Fibroblast of pulmonary artery (primary cell): ENCODE measurements at places on chromosomes 4 and X.
A peak's percentile ranks its signal among the peaks of the same experiment; 100 is the strongest.

GRCh38 chr4:142402156-142402555 is 443.9 kb downstream of the INPP4B start:
- DNase-seq = no peak

- peak; percentile 73 for DNase-seq
Observed at GRCh38 chr4:37561803-37562207, 124.4 kb downstream of the RELL1 start.

DNA sequence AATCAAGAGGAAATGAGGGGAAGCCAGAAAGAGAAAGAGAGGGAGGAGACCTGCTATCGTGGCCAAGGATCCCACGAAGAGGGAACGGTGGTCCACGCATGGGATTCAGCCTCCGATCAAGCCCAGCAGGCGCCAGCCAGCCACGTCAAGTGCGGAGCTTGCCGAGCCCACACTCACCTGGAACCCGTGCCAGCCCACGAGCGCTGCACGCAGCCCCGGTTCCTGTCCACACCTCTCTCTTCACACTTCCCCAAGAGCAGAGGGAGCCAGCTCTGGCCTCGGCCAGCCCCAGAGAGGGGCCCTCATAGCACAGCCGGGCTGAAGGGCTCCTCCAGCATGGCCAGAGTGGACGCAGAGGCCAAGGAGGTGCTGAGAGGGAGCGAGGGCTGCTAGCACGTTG is 795.1 kb upstream of the GRIA3 start:
- no peak for DNase-seq

DNA sequence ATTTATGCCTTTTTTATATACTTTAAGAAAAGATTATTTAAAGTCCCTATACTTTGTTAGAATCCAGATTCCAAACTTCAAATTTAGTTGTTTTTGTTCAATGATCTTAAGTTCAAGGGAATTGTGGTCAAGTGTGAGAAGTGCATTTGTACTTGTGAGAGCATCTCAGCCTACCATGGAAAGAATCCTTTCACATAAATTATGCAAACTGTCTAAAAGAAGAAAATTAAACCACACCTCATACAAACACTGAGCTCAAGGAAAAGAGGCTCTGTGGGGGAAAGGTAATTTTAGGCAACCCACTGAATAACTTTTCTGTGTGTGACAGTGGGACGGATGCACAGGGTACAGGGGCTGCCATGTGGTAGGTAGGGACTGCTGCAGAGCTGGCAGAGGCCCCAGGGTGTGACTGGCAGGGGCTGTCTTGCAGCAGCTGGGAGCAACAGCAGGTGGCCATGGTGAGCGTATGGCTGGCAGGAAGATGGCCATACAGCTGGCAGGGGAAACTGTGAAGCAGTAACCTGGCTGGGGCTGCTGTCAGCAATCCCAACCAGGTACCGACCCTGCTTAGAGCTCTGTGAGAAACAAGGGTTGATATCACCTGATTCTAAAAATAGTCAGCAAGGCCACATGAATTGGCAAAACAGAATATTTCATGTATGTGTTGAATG is 130.6 kb downstream of the UGT8 start:
- no peak for DNase-seq

DNA sequence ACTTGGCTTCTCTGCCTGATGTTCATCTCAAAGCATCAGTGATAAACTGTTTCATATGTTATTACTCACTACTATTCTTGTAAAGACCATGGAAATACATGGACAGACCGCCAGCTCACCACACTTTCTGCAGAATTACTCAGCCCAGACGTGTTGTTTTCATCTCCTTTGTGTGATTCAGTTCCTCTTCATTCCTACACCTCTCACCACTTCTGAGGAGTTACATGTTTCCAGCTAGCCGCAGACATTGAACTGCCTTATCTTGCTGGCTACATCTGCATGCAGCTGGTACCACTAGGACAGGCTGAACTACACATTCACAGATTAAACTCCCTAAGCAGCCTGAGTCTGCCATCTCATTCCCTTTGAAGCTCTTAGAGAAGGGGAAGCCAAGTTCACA is 443.2 kb upstream of the FGF16 start:
- DNase-seq = no peak

- no peak for DNase-seq
Observed at GRCh38 chrX:110046971-110047370, 44.1 kb downstream of the TMEM164 start.

DNA sequence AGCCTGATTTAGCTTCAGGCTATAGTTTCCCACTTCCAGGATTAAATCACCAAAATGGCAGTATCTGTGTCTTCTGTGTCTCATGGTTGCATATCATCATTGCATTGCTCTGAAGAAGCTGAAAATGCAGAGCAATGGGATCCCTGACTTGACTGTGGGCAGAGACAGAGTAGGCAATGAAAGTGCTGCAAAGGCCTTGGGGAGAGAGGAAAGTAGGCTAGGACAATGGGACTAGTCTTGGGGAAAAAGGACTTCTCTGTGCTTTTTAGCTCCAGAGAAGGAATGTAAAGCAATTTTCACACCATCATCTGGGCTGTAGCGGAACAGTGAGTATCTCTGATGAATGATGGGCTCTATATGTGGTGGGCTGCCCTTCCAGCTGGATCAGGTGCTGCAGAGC is 202.5 kb downstream of the LDB2 start:
- DNase-seq = no peak

DNA sequence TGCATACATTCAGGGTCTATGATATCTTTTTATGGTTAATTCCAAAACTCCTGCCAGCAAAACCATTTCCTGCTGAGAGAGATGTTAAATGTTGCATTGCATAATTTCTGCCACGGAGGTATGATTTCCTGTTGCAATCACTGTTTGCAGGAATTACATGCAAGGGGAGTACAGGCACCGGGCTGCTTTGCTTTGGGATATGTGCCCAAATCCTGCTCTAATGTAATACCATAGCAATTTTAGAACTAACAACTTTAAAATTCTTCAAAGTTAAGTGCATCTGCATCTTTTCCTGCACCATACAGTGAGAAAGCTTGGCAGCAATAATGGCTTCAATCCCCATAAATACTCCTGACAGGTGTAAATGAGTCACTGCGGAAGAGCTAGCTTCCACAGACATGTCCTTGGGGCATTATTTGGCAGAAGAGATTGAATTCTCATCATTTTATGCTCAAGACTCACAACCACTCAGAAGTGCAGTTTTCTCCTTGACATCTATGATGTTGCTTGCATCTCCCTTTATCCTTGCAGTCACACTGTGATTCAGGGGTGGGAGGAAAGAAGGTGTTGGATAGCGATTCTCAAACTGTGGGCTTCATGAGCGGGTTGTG is 29.6 kb downstream of the TRIM2 start:
- peak; percentile 88 for DNase-seq

DNA sequence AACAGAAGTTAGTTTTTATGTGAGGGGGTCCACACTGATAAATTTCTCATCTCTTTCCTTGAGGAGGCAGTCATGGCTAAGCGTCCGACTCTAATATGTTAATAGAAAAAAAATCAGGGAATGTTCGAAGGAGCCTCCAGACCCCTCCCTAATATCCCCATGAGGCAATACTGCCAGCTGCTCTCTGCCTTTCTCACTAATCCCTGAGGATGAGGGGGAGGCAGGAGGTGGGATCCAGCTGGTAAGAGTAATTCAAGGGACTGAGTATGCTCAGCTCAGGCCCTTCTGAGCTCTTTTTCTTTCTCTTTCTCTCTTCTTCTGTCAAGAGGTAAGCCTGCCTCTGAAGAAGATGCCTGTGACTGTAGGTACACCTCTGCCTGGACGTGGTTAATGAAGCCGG is 51.7 kb downstream of the PIR start:
- no peak for DNase-seq

GRCh38 chrX:54798137-54798536 is at the start of gene ITIH6:
Gene ITIH6 (minus strand): TSS chrX:54798255. CDS start chrX:54798210, 45 bp downstream.
- DNase-seq = no peak

DNA sequence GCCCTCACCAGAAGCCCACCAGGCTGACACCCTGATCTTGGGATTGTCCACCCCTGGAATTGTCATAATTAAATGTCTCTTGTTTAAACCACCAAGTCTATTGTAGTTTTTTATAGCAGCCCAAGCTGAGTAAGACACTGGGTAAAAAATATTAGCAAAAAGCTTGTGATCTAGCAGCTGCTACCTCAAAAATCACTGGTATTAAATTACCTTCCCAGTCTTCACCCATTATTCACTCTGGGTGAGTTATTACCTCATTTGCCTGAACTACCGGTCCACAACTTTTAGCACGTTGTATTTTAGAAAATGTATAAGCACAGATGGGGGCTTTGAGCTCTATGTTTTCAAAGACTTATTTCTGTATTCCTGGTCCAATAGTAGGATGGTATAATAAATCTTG is 12.0 kb upstream of the TRIM61 start:
- DNase-seq = no peak

DNA sequence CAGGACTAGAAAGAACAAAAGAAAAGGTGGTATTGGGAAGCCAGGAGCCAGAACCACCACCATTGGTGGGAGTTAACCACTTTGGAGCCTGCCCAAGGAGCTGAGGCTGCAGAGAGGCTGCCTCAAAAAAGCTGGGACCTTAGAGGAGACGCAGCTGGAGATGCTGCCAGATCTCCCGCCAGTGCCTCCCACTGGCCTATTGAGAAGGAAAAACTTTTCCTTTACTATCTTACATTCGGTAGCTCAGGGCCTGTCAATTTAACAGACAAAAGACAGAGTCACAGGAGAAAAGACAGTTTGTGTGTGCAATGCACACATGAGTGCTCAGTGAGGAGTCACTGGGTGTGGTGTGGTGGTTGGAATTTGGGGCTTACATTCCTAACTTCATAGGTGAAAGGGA is 52.4 kb upstream of the HPSE start:
- DNase-seq = no peak

DNA sequence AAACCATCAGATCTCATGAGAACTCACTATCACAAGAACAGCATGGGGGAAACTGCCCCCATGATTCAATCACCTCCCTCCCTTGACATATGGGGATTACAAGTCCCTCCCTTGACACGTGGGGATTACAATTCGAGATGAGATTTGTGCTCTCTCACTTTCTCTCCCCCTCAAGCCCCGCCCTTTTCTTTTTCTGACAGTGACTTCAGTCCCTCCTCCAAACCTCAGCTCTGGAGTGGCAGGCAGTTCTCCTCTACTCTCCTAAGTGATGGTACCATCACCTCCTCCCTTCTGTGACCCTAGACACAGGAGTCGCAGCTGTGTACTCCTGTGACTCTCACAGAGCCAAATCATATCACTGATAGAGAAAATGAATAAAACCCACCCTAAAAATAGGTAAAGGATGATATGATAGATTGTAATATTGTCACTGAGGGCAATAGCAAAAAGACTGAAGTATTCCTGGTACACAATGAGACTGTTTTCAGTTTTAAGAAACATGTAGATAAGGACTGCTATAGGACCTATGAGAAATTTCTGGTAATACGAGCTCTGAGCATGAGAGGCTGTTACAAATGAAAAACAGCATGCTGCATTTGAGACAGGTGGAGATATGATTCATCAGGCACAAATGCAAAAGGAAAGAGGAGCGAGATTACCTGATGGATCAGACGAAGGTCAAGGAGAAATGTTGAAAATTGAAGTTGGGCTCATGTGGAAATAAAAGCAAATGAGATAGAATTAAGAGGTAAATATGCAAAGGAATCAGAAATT is 101.2 kb upstream of the CBLL2 start:
- no peak for DNase-seq

- DNase-seq = peak; percentile 21
Observed at GRCh38 chr4:147285751-147286150, 195.1 kb upstream of the EDNRA start.

- DNase-seq = peak; percentile 63
Observed at GRCh38 chr4:53711926-53712325, 120.6 kb upstream of the LNX1 start.

GRCh38 chr4:48005781-48006180 is 10.7 kb downstream of the CNGA1 start:
- DNase-seq = no peak

DNA sequence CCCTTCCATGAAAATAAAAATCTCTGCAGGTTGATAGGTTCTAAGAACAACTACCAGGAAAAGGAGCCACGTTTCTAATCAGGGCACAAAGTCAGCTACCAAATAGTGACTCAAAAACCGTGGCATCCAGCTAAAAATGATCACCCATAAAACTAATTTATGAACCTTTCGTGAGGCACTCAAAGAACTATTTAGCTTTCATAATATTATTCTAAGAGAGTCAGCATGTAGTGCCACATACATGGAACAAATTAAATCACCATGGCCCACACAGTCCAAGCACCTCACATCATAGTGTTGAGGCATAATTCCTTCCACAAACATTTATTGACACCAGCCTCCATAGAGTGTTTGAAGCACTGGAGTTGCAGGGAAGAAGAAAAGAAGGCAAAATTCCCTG is 252.0 kb upstream of the PPARGC1A start:
- DNase-seq = no peak

- DNase-seq = peak; percentile 66
Observed at GRCh38 chrX:123171781-123172180, 12.3 kb upstream of the GRIA3 start.

- DNase-seq = peak; percentile 52
Observed at GRCh38 chr4:26826721-26827120, 33.9 kb upstream of the STIM2 start.

GRCh38 chr4:181004056-181004455 is 1239.1 kb upstream of the TENM3 start:
- no peak for DNase-seq

- DNase-seq = peak; percentile 9
Observed at GRCh38 chrX:45198301-45198700, 2.4 kb downstream of the DIPK2B start.

DNA sequence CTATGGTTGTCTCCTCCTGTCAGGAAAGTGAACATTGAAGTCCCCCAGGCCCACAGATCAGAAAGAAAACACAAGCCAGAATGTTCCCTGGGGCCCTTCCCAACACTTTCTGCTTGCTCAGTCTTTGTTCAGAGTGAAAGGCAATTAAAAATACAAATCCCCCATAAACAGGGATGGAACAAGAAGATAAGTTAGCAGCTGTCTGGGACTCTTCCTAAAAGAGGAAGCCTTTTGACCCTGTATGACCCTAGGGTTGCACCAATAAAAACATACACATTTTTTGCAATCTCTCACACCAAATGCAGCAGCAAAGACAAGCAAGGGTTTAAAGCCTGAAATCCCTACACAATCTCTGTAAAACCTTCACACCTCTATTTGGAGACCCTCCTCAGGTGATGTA is 22.6 kb downstream of the IRF2 start:
- no peak for DNase-seq
